ENCODE measurements at places on chromosomes 7 and 10.

- DNase-seq, result no peak
Observed at GRCh38 chr7:99808766-99809165, 19.0 kb upstream of the CYP3A43 start.

DNA sequence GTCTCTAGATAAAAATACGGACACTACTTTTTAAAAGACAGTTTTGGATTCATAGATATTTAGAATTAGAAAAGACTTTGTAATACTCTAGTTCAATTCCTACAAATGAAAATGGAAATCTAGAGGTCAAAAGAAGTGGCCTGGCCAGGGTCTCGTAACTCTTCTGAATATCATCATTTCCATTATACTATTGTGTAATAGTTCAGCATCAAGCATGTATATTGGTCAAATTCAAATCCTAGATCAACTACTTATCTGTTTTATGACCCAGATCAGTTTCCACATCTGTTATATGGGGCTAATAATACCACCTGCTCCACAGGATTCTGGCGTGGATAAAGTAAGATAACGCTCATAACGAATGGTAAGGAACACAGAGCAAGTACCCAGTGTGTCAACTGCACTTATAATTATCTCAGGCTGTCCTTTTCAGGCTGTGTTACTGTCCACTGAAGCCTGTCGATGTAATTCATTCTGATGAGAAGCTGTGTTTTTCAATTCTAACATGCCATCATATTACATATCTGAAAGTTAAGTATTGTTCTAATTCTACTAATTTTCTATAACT, 54.3 kb downstream of the ARHGAP21 start:
- no peak for DNase-seq

GRCh38 chr10:12158111-12158510, 28.6 kb downstream of the SEC61A2 start:
- no peak for DNase-seq

- no peak for DNase-seq
Observed at GRCh38 chr10:127123626-127124025, 72.8 kb downstream of the INSYN2A start.

DNA sequence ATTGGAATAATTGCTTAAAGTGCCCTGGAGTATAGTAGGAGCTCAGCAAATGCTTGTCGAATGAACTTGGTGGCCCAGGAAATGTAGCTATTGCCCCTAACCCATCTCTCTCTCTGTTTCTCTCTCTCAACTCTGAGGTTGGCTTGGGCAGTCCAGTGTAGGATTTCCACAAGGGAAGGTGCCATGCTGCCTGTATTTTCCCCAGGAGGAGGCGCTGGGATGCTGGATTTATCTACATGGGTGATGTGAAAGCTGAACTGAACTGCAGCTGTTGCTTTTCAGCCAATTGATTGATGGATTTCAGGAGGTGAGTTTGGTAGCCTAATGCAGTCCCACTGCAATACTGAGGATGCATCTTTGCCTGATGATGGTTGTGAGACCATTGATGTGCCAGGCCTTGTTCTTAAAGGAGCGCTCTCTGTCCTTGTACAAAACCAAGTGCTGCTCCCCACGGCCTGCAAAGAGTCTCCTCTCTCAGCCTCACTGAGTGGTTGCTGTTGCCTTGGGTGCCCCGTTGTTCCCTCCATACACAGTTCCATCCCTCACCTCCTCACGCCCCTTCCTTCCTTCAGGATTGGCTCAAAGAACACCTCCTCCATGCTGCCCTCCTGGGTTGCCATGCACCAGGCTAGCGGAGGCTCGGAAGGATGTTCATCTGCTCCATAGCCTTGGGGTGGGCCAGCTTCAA, 200.6 kb downstream of the GLRX3 start:
- no peak for DNase-seq

GRCh38 chr10:117327262-117327661, 48.0 kb downstream of the PDZD8 start:
- DNase-seq, result no peak

DNA sequence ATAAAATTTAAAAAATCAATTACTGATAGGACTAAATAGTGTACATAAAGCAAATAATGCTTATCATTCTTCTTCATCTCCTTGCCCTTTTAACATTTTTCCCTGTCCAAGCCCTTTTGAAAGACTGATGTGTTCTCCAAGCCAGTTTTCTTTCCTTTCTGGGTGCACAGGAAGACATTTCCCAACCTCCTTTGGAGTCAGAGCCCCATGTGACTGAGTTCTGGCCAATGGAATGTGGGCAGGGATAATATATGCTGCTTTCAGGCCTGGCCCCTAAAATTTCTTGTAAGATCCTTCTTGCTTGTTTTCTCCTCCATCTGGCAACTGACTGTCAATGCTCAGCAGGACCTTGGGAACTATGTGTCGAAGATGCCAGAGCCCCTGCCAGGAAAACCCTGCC, 197.5 kb downstream of the EMX2 start:
- no peak for DNase-seq

DNA sequence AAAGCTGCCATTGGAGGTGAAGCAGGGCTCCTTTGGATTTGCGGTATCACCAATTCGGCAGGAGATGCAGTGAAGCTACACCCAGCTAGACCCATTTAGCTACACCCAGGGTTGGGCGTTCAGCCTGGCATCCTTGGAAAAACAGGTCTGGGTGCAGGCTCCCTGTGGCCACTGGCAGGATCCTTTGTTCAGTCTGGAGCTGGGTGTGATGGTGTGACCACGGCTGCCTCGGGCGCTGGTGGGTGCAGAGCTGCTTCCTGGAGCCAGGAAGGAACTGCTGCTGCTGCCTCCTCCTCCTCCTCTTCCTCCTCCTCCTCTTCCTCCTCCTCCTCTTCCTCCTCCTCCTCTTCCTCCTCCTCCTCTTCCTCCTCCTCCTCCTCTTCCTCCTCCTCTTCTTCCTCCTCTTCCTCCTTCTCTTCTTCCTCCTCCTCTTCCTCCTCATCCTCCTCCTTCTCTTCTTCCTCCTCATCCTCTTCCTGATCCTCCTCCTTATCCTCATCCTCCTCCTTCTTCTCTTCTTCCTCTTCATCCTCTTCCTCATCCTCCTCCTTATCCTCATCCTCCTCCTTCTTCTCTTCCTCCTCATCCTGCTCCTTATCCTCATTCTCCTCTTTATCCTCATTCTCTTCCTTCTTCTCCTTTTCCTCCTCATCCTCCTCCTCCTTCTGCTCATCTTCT, 84.0 kb downstream of the GRK5 start:
- no peak for DNase-seq

DNA sequence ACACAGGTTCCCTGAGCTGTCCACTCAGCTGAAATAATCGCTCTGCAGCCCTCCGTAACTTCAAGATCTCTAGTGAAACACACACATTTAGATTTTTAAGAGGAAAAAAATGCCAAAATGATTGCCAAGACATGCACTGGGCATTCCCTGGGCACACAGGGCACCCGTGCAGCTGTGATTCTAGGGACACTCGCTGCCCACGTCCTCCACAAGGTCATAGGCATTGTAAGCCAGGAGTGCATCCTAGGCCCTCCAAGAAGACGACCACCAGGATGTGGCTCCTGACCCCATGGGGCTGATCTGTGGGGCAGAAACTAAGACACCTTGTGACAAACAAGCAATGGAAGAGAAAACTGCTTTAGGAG, 563.3 kb downstream of the PTPRN2 start:
- no peak for DNase-seq

- DNase-seq, result no peak
Observed at GRCh38 chr7:132221356-132221755, 354.9 kb downstream of the PLXNA4 start.

DNA sequence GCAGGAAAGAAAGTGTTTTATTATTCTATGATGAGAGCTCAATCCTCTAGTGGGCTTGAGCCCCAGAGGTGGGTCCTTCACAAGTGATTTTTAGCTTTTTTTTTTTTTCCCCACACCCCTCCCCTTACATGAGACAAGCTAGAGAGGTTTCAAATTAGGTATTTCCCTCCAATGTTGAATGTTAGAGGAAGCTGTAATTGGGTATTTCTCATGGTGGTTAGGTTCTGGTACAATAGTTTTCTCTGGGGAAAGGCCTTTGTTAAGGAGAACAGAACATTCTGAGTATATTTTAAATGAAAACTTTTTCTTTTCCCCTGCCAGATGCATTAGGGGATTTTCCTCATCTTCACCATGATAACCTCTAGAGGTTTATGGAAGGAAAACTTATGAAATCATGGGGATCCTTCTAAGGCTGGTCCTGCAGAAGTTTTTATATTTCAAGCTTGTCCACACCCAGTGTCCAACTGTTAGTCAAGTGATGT, 1039.7 kb downstream of the NRG3 start:
- DNase-seq, result no peak

DNA sequence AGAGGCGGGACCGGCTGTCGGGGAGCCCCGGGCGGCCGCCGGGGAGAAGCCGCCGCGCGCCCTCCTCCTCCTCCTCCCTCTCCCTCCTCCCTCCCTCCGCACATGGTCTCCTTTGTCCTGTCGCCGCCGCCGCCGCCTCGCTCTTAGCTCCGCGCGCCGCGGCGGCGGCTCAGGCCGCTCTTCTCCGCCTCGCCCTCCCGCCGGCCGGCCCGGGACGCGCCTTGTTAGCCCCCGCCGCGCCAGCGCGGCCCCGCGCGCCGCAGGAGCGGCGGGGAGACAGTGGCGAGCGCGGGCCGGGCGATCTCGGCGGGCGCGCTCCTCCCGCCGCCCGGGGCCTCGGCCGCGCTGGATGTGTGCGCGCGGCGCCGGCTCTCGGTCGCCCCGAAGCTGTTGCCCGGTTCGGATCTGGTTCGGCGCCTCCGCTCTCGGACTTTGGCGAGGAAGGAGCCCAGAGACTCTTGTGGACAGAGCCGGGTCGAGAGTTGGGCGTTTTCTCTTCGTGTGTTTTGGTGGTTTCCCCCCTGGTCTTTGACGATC, 437.4 kb upstream of the GALNT17 start:
- DNase-seq, result no peak

DNA sequence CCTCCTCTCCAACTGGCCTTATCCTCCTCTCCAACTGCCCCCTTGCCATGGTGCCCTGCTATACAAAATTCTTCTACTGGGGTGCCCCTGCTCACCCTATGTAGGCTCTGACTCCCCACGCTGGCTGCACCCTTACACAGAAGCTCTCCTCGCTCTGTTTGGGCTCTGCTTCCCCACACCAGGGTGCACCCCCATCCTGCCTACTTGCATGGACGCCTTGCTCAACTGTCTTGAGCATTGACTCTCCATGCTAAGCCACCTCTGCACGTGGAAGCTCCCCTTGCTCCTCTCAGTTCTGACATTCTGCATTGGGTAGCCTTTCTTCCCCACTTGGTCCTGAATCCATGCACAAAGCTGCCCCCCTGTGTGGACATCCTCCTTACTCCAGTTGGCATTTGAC, 231.1 kb downstream of the GFRA1 start:
- DNase-seq, result no peak

- DNase-seq, result no peak
Observed at GRCh38 chr7:142797391-142798377, 26.9 kb downstream of the PRSS2 start.

DNA sequence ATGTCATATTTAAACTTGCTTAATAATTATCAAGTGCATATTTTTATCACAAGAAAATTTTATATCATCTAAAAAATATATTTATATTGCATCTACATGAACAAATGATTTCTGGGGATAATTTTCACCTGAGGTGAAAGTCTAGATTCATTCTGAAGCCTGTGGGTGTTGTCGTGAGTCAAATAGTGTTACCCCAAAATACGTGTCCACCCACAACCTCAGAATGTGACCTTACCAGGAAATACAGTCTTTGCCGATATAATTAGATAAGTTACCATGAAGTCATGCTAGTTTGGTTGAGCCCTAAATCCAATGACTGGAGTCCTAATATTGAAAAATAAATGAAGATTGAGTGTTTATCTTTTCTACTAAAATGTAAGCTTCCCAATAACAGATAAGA, 203.0 kb upstream of the MDFIC start:
- DNase-seq, result no peak

- DNase-seq, result no peak
Observed at GRCh38 chr7:5685205-5685604, 96.3 kb downstream of the RNF216 start.

GRCh38 chr7:25820432-25821040, 331.5 kb upstream of the NFE2L3 start:
- no peak for DNase-seq

All from stimulated activated CD8-positive, alpha-beta memory T cell treated with anti-CD3 and anti-CD28 coated beads, Interleukin-7, amount 100 ng/mL, for 1 hour (primary cell).